WTC11 (cell line): ENCODE measurements at places on chromosomes 6 and 20. TPM values are rescaled to one million over a fixed set of nuclear protein-coding genes. Genes with fewer than 3 reads are reported as not detected.

The MPIG6B gene
- 0.09 to 0.11 TPM (median 0.11 TPM) in 3 replicates for total RNA-seq

The SNRNP48 gene
- total RNA-seq, result 17.6 to 24.0 TPM (median 21.4 TPM) in 3 replicates

- DNase-seq, result no peak
These were observed 51.8 kb upstream of the SLCO4A1 start for GRCh38 chr20:62590309-62591121.

- no peak for DNase-seq
These were observed 11.8 kb downstream of the LOC128125822 start for GRCh38 chr6:63584125-63584514.

DNA sequence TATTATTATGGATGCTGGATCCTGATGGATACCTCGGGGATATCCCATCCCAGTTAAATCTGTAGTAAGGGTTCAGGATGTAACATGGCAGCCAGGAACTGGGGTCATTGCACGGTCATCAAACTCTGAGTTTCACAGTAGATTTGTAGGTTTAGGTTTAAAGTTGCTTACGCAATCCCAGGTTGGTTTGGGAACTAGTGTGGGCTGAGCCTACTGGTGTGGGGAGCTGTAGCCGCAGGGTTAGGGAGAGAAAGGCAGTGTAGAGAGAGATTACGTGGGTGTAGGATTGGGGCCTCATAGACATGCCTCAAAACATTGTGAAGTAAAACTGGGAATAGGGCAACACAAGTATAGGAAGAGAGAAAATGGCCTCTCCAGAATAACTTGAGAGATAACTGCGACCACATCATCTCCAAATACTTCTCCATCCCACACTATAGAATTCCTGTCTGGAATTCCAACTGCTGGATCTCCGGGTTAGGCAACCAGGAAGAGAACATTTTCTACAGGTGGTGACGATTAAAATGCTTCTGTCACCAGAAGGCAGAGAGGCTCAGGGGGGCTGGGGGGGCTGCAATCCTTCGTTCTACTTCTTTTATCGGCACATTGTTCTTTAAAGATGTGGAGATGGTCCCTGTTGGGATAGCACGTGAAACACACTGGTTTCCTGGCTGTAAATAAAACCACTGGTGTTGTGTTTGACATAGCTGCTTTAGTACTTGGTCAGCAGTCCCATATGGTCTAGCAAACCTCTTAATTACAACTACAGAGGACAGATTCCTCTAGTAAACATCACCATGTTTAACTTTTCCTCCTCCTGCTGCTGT, 44.9 kb upstream of the TMEM170B start:
- no peak for DNase-seq
